ENCODE measurements at places on chromosomes 6 and 20. TPM values are rescaled to one million over a fixed set of nuclear protein-coding genes. Genes with fewer than 3 reads are reported as not detected.

The SIRPB1 gene
- not detected for total RNA-seq

The PNPLA1 gene
- total RNA-seq, result 0.03 TPM

The VARS1 gene
- total RNA-seq, result 50.8 TPM

The FNDC1 gene
- total RNA-seq, result 0.46 TPM

The CNR1 gene
- total RNA-seq, result 0.07 TPM

The FAM110A gene
- total RNA-seq, result 2.1 TPM

The CST4 gene
- total RNA-seq, result 0.33 TPM

The USP49 gene
- total RNA-seq, result 2.8 TPM

The KIAA1755 gene
- 4.7 TPM for total RNA-seq

The TAAR1 gene
- total RNA-seq, result not detected

The CST2 gene
- 17.5 TPM for total RNA-seq

The DNAH8 gene
- total RNA-seq, result not detected

The MKKS gene
- 13.7 TPM for total RNA-seq

The PRRT1 gene
- total RNA-seq, result 0.39 TPM

The GRM4 gene
- total RNA-seq, result 0.13 TPM

The KCNK15 gene
- total RNA-seq, result 4.8 TPM

The MOG gene
- not detected for total RNA-seq

The LST1 gene
- 0.23 TPM for total RNA-seq

The OR12D3 gene
- not detected for total RNA-seq

The SLC22A3 gene
- total RNA-seq, result 13.5 TPM

The BMP2 gene
- 10.3 TPM for total RNA-seq

The LAMP5 gene
- 0.69 TPM for total RNA-seq

The VNN1 gene
- not detected for total RNA-seq

The OGFR gene
- 26.8 TPM for total RNA-seq

The SAMD3 gene
- total RNA-seq, result 9.3 TPM

The ARFGEF3 gene
- total RNA-seq, result 1.0 TPM

The SYNDIG1 gene
- 1.4 TPM for total RNA-seq

The OPRM1 gene
- total RNA-seq, result not detected

The TTI1 gene
- 19.2 TPM for total RNA-seq

The ACSS1 gene
- 1.7 TPM for total RNA-seq

The COL9A3 gene
- total RNA-seq, result 0.39 TPM

The SLC22A1 gene
- 0.40 TPM for total RNA-seq

The SLC22A16 gene
- not detected for total RNA-seq

The SRSF12 gene
- 0.03 TPM for total RNA-seq

The TFEB gene
- total RNA-seq, result 6.5 TPM

The HTR1E gene
- total RNA-seq, result not detected

The XKR7 gene
- total RNA-seq, result not detected

The RAB44 gene
- 0.03 TPM for total RNA-seq

Data from smooth muscle cell of the pulmonary artery (primary cell).